Muscle of back (tissue), 13 donors: ENCODE measurements at places on chromosomes 2 and 18. TPM values are rescaled to one million over a fixed set of nuclear protein-coding genes. Genes with fewer than 3 reads are reported as not detected.

GRCh38 chr18:68041327-68041726 lies 524.8 kb upstream of the DSEL start:
- no peak for DNase-seq

- DNase-seq: no peak
Observed at GRCh38 chr18:76433788-76434187, 61.3 kb downstream of the ZNF516 start.

DNA sequence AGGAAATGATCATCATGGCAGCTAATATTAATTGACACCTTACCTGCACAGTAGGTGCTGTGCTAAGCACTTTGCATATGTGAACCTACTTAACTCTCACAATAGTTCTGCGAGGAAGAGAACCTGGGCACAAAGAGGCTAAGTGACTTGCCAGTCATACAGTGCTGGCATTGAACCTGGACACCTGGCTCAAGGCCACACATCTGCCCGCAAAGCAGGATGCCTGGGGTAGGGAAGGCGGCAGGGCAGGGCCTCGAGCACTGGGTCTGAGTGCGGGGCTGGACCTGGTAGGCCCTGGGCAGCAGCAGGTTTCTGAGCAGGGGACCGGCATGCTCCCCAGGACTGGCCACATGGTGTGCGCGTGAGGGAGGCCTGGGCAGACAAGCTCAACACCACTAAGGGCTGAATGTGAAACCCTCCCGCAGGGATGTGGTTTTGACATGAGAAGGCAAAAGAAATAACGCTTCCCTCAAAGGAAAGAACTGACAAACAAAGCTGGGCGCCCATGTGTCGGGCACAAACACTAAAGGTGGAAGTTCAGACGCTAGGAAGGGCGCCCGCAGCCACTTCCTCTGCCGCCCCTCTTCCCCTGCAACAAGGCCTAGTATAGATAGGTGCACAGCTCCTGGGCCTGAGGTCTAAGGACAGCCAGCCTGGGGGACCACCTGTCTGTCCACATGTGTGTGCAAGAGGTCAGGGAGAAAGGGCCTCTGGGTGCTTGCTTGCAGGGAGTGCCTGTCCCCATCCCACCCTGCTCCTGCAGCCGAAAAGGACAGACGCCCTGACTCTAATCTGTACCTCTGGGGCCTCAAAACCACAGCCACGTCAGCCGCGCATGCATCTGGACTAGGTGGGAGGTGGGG lies 92.5 kb downstream of the ZFP36L2 start:
- DNase-seq: no peak

- no peak for DNase-seq
Observed at GRCh38 chr2:13543550-13543949, 826.8 kb downstream of the TRIB2 start.

DNA sequence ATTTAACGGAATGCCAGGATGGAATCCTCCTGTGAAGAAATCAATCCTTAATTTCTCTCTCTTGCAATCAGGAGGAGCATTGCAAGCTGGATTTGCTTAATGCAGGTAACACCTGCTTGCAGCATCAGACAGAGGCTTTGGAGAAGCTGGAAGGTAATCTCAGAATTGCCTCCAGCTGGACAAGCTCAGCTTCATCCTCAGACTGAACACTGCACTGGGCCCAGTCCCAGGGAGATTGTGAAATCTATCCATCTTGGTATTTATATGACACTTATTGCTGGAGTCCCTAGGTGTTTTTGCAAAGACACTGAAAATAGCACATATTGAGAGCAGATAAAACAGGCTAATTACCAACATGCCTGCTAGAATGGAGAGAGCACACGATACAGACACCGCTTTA lies 179.4 kb upstream of the SESTD1 start:
- peak; percentile 18 for DNase-seq

- no peak for DNase-seq
Observed at GRCh38 chr2:80530442-80531064, 226.0 kb upstream of the LRRTM1 start.

DNA sequence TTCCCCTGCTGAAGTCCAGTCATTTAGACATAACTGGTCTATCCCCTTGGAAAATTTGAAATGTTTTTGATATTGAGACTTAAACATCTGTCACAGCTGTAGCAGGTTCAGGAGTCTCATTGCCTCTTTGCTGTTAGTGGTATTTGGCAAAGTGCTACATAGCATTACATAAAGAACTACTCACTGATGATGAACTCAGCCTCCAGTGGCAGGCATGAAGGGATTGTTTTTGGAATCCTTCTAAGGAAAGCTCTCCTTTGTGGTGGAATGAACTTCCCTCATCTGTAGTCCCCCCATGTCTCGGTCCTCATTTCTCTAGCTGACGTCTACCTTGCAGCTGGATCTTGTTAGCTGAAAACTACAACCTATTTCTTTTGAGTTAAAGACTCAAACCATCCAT lies 111.6 kb downstream of the TACR1 start:
- DNase-seq: no peak

Gene CDH7
- polyA plus RNA-seq: 1.7 TPM

Gene RNF152
- polyA plus RNA-seq: 5.7 TPM

Gene SERPINB3
- polyA plus RNA-seq: not detected
